ENCODE measurements at places on chromosomes 11 and 22.

DNA sequence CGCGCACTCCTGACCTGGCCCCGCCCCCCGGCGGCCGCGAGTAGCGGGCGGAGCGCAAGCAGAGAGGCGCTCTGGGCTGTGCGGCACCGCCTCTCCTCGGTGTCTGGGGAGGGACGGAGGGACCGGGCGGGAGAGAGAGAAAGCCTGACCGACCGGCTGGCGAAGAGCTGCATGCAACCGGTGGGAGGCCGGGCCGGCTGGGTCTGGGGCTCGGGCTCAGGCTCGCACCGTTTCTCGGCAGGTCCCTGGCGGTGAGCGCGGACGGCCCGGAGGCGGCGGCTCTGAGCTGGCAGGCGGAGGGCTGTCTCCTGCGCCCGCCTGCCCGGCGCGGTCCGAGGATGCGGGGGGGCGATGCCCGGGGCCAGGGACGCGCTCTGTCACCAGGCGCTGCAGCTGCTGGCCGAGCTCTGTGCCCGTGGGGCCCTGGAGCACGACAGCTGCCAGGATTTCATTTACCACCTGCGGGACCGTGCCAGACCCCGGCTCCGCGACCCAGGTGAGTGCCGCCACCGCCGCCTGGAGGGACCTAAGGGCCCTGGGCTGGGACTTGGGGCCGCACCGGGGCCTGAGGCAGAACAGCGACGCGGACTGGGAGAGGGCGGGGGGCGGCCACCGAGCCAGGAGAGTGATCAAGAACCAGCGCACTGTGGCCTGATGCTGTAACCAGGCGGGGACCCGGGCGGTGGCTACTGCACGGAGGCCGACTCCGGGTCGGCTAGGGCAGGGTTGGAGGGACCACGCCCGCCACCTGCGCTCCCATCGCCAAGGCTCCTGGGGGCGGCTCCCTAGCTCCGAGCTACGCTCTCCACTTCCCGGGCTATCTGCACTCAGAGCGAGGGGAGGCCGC, at the start of gene SYT9:
SYT9 (plus strand) TSS at position 69 of the 847 bp plus-strand sequence; CDS start at position 352, 283 bp downstream.
- no peak for DNase-seq

DNA sequence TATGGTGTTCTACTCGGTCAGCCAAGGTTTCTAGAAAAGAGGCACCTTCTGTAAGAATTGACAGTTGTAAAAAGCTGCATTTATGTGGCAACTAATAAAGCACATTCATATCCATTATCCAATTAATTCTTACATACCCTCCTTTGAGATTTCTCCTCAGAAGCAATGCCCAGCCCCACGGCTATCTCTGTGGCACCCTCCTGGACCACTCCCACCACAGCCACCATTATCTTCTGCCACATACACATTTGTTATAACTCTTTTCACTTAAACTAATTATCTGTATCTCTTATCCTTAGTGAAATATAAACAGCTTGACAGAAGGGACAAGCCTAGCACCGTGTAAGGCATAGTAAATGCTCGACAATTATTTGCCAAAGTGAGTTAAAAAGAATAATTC, 48.5 kb downstream of the PAK1 start:
- DNase-seq, result peak; percentile 53

DNA sequence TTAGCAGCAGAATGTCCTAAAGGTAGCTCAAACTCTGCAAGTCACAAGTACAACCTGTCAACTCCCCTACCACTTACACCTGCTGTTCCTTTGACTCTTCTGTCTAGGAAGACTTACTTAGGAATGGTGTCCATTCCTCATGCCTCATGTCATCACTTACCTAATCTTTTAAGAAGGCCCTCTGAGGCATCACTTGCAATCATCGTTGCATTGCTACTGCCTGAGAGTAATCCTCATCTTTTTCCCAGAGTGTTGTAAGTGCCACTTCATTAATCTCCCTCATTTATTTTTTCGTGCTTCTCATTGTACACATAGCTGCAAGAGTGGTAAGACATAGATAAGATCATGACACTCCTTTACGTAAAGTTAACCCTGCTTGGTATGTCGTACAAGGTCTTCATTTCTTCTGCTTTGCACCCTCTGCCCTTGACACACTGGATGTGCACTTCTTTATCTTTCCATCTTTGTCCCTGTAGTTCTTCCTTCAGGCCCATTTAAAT, 54.6 kb downstream of the SFI1 start:
- DNase-seq, result no peak

DNA sequence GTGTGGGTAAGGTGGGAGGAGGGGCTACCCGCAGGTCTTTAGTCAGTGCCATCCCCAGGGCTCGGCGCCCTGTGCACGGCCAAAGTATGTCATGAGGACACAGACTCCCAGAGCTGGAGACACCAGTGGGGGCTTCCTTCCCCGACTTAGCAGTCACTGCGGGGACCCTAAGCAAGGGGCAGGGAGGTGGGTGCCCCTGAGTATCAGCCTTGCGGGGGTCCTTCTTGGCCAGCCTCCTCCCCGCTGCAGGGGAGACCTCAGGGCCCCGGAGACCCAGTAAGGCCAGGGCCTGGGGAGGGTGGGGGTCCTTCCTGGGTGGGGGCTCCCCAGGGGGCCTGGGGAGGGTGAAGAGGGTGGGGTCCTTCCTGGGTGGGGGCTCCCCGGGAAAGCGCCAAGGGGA, 673.8 kb downstream of the BRD1 start:
- no peak for DNase-seq

- DNase-seq, result no peak
Observed at GRCh38 chr11:65558930-65559509, 861 bp upstream of the LTBP3 start.

Data from hematopoietic multipotent progenitor cell treated with erythropoietin and hydrocortisone succinate and interleukin-3 and kit ligand, for 17 days (in vitro differentiated cells).